Coronary artery (tissue), 2 donors: ENCODE measurements at places on chromosomes 7 and 10.
A peak's percentile ranks its signal among the peaks of the same experiment; 100 is the strongest.

DNA sequence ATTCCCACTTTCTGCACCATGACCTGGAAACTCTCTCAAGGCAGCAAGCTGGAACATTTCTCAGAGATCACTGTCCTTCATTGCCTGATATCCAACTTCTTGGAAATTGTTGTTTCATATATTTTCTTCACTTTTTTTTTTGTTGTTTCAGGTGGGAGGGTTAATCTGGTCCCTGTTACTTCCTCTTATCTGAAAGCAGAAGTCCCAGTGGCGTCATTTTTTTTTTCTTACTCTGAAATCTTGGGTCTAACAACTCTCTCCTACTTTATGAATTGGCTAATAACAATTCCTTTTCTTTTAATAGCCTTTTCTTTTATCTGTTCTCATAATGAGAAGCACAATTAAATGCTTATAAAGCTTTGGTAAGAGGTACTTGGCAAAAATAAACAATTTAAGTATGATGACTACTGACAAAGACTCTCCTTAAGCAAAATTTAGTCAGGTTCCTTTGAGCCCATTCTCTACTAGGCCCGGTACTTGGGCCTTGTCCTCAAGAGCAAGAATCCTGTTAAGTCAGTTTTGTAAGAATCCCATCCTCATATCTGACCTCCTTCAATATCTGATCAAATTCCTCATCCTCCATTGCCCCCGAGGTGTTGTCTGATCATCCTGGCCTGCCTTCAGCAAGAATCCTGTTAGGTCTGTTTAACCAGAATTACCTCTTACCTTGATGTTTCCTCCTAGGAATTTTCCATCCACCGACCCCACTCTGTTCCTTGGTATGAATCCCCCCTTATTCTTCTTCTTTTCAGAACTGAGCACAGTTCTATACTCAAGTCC lies 11.5 kb upstream of the CC2D2B start:
- no peak for DNase-seq

DNA sequence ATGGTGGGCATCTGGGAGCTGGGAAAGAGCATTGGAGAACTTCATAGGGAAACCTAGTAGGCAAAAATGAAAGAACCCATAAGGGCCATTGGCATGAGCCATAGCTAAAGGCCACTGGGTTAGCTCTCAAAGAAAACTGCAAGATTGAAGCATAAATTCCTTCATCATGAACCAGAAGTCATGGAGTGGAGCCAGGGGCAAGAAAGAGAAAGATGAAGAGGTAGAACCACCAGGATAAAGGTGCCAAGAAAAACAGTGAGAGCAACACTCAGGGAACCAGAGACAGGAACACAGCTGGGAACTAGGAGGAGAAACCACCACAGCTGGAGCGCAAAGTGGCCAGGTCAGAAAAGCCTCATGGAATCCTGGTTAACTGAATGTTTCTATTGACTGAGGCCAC lies 11.5 kb upstream of the SGMS1 start:
- no peak for DNase-seq

DNA sequence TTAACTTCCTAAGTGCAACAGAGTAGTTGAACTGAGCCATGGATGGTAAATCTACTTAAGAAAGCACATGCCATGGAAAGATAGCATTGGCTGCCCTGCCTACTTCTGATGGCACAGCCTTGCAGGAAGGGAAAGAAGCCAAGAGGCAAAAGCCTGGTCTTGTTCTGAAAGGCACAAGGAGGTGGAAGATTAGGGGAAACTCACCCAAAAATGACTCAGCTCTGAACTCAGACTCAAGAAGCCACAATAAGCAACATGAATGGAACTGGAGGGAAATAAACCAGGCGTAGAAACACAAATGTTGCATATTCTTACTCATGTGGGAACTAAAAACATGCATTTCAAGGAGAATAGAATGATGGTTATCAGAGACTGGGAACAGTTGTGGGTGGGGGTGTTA lies 20.8 kb upstream of the ALOX5 start:
- no peak for DNase-seq

DNA sequence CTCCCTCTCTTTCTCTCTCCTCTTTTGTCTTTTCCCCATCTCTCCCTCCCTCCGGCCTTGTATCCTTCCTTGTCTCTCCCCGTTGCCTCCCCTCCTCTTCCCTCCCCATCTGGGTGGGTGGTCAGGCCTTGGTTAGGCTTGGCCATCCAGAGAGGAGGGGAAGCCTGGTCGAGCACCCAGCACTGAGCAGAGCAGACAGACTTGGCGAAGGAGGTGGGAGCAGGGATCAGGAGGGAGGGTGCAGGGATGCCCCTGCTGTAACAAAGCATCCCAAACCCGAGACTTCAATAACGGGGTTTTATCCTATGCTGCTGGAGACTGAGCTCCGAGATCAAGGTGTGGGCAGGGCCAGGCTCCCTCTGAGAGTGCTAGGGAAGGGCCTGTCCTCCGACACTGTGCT lies 97.3 kb downstream of the PAXIP1 start:
- DNase-seq = no peak

- DNase-seq = no peak
Observed at GRCh38 chr10:28331841-28332240, 29.0 kb upstream of the MPP7 start.

DNA sequence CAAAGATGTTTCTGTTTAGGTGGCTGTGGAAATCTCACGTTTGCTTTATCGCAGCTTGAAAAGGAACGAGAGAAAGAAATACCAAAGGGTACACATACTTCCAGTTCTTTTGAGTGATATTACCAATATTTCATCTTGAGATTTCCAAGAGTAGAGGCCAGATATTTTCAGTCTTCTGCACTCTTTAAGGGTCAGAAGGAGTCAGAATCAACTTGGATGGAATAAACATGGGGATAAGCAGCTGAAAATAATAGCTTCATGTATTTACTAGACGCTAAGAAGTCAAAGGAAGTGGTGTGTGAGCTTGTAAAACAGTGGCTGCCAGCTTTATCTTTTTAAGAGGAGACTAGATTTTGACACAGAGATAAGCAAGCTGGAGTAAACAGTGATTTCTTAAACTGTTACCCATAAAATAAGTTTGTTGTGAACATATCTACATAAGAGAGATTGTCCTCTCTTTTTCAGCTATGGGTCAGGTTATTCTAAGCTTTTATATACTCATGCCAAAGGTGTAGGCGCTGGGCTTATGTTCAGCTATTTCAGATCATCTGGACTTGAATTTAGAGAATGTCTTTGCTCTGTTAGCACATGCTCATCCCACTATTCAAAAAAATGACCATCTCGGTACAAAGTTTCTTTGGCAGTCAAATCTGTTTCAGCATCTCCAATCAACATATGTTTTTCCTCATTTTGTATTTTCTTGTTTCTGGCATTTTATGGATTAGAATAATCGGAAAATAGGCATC lies 170.8 kb upstream of the TCF7L2 start:
- no peak for DNase-seq

- no peak for DNase-seq
Observed at GRCh38 chr10:46048152-46048551, 2.1 kb upstream of the MSMB start.

DNA sequence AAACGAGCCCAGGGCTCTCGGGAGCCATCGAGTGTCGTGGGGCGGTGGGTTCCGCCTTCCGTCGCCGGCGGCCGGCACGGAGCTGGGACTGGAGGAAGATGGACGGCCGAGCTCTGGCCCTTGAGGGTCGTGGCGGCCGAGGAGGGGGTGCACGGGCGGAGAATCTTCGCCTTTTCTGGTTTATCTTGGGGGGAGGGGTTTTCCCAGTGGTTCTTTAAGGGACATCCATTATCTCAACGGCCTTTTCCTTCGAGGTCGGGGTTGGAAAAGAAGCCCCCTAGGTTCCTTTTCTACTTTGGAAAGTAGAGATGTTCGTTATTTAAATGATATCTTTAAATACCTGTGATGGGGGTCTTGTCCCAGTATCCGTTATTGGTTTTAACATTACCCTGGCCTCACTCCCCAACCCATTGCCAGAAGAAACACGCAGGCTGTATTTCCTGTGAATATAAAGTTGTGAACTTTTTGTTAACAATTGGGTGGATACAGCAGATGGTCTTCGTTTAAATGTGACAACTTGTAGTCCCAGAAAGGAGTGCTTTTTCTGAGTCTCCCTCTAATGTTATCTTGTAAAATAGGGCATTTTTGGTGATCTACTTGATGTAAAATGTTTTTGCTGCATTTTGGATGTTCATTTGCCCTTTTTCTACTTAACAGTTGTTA lies 765 bp downstream of the CCAR1 start:
- no peak for DNase-seq

GRCh38 chr7:105320896-105321295 lies 67.8 kb downstream of the SRPK2 start:
- DNase-seq = no peak

DNA sequence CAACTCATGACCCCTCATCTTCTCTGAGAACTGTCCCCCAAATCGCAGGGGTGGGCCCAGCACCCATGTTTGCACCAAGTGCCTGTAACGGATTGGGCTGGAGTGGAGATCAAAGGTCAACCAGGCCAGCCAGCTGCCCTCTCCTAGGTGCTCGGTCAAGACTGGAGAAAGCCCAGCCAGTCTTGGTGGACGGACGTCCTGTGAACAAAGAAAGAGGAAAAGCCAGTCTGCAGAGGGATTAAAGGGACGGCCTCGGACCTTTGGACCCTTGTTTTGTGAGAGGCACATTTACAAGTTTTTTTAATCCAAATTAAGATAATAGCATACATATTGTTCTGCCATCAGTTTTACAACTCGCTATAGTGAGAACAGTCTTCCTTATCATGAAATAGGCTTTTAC lies 31.7 kb upstream of the GALNTL5 start:
- DNase-seq = no peak

- DNase-seq = peak; percentile 64
Observed at GRCh38 chr10:79385392-79385795, 38.1 kb downstream of the PPIF start.

GRCh38 chr7:138834583-138834982 lies 36.6 kb upstream of the ATP6V0A4 start:
- DNase-seq = no peak

DNA sequence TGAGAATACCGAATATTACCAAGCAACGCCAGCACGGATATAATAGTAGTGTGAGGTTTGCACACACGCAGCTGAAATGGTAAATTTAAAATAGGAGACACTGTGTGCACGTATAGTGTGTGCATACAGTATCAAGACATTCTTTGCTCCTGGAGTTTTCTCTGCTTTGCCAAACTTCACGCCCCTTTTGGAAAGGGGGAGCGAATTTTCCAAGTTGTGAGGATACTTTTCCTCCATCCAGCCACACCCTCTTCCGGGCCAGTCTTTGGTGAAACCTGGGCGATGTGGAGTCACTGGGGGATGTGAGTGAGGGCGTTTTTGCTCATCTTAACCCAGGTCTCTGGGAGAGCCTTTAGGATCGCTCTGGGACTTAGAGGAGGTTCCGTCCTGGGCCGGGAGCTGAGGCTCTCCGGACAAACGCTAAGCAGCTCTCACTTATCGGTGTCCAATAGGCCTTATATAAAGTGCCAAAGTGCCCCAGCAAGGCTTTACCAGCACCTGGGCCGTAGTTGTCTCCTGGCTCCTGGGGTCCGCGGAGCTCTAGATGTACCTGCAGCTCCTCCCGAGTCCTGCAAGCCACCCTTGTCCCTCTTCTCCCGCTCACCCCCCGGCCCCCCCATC lies 160.0 kb upstream of the MKI67 start:
- no peak for DNase-seq

DNA sequence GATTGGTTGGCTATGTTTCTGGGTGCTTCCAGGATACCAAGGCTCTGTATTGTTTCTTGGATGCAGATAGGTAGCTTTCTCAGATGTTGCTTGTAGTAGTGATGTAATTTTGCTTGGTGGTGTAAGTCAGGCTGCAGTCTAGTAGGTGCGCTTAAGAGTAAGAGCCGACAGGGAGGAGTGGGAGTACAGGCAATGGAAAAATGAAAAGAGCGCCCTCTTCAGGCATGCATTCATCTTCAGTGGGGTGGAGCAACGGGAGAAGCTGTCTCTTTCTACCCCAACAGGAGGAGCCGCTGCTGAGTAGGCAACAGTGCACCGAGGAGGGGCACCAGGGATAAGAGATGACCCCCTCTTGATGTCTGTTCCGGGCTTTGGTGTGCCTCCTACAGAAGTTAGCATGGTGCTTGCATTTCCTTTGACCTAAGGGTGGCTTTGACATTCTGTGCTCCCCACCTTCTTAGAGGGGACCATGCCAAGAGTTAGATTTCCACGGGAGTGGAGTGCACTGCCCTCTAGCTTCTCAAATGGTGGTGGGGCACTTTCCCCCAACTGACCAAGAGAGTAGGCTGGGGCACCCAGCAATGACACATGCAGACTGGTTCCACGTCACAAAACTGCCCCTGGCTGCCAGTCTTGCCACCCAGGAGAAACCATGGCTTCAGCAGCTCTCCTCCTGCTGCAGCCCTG lies 56.1 kb downstream of the ZNF783 start:
- DNase-seq = no peak

DNA sequence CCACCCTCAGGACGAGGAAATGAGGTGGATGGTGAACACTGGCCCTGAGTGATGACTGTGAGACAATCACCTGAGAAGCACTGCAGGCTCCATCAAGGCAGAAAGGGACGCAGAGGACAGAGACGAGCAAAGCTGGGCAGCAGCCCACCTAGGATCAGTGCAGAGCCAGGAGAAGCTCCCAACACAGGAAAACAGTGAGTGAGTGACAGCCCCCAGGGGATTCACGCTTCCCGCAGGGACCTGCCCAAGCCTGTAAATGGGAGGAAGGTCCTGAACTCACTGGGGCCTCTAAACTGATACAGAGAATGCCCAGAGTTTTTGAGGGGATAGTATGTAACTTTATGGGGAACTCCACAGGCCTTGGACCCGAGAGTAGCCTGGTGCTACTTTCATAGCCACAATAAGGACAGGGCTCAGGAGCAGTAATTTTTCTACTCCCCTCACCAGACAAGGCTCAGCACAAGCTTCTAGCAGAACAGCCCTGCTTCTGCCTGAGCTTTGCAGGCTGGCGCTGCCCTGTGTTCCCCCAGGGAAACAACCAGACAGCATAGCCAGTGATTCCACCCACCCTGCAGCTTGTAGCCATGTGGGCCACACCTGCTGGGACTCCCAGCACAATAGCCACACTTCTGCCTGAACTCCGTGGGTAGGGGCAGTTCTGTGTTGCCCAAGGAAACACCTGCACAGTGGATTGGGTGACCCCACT lies 708.4 kb downstream of the POM121L12 start:
- DNase-seq = no peak

- DNase-seq = peak; percentile 35
Observed at GRCh38 chr10:43399320-43400310, 9.4 kb downstream of the HNRNPF start.

GRCh38 chr10:5106553-5106952 lies 12.3 kb downstream of the AKR1C3 start:
- DNase-seq = no peak

DNA sequence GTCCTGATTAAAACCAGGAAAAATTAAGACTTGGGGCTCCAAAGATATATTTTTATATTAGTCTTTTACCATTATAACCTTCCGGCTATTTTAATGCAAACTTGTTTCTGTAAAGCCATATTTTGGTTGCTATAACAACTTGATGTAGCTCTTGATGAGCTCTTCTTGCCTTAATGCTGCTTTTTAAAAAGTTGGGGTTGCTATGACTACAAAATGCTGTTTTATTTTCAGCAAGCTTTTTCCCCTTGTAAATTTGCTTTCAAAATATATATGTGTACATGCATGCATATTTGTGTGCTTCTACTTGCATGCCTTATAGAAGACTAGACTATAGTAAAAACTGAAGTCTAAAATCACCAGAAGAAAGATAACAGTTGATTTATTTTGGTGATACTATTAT lies 99.7 kb downstream of the CSTF2T start:
- DNase-seq = no peak
